ENCODE measurements at places on chromosomes 12 and 14. TPM values are rescaled to one million over a fixed set of nuclear protein-coding genes. Genes with fewer than 3 reads are reported as not detected.

NUAK1 gene
- 9.7 TPM for polyA plus RNA-seq

RBP5 gene
- 53.2 TPM for polyA plus RNA-seq

PLA2G1B gene
- polyA plus RNA-seq, result 0.84 TPM

SLC17A8 gene
- 0.25 TPM for polyA plus RNA-seq

SOX5 gene
- polyA plus RNA-seq, result 5.5 TPM

TSHR gene
- polyA plus RNA-seq, result 0.12 TPM
